ENCODE measurements at places on chromosomes 3 and 15.

DNA sequence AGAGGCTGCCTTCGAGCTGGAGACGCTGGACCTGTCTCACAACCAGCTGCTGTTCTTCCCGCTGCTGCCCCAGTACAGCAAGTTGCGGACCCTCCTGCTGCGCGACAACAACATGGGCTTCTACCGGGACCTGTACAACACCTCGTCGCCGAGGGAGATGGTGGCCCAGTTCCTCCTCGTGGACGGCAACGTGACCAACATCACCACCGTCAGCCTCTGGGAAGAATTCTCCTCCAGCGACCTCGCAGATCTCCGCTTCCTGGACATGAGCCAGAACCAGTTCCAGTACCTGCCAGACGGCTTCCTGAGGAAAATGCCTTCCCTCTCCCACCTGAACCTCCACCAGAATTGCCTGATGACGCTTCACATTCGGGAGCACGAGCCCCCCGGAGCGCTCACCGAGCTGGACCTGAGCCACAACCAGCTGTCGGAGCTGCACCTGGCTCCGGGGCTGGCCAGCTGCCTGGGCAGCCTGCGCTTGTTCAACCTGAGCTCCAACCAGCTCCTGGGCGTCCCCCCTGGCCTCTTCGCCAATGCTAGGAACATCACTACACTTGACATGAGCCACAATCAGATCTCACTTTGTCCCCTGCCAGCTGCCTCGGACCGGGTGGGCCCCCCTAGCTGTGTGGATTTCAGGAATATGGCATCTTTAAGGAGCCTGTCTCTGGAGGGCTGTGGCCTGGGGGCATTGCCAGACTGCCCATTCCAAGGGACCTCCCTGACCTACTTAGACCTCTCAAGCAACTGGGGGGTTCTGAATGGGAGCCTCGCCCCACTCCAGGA lies 21.1 kb downstream of the NRROS start:
- no peak for DNase-seq

GRCh38 chr3:164235289-164236028 lies 842.8 kb downstream of the SI start:
- no peak for DNase-seq

DNA sequence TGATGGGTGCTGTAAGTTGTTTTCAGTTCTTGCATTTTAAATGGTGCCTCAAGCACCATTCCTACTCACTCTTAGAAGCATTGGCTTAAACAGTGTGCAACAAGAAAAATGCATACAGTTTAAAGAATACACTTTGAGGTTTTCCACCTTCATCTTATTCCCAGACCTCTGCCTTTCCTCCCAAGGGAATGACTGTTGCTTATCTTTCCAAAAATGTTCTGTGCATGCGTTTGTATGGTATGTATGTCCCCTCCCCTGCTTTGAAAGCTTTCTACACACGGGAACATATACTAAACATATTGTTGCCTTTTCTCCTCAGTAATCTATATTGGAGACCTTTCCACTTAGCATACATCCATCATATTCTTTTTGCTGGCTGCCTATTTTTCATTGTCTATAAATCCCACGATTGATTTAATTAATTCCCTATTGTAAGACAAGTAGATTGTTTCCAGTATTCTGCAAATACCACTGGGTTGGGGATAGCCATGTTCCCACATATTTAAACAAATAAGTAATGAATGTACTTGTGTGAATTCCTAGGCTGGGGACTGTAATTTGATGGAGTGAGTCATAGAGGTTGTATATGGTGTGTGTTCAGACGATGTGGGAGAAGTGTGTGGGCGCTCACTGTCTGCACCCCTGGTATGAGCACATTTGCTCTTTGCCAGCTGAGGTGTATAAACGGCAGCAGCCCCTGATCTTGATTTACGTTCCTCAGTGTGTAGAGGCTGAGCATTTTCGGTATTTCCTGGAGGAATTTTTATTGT lies 5.8 kb downstream of the TRAK1 start:
- no peak for DNase-seq

DNA sequence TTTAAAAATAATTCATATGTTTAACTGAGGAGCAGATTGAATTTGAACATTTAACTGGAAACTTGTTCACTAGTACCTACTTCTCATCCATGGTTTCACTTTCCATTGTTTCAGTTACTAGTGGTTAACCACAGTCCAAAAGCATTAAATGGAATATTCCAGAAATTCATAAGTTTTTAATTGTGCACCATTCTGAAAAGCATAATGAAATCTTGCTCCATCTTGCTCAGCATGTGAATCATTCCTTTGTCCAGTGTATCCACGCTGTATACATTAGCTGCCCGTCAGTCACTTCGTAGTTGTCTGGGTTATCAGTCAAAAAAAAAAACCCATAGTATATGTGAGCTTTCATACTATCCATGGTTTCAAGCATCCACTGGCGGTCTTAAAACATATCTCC lies 217.6 kb downstream of the TPRG1 start:
- DNase-seq, result no peak

GRCh38 chr3:140686128-140686527 lies 8.3 kb downstream of the TRIM42 start:
- DNase-seq, result no peak

- no peak for DNase-seq
Observed at GRCh38 chr3:69948246-69948862, 51.2 kb upstream of the SAMMSON start.

- DNase-seq, result no peak
Observed at GRCh38 chr3:165852711-165853110, 15.5 kb upstream of the BCHE start.

GRCh38 chr3:169052465-169053302 lies 610.8 kb downstream of the MECOM start:
- DNase-seq, result no peak

DNA sequence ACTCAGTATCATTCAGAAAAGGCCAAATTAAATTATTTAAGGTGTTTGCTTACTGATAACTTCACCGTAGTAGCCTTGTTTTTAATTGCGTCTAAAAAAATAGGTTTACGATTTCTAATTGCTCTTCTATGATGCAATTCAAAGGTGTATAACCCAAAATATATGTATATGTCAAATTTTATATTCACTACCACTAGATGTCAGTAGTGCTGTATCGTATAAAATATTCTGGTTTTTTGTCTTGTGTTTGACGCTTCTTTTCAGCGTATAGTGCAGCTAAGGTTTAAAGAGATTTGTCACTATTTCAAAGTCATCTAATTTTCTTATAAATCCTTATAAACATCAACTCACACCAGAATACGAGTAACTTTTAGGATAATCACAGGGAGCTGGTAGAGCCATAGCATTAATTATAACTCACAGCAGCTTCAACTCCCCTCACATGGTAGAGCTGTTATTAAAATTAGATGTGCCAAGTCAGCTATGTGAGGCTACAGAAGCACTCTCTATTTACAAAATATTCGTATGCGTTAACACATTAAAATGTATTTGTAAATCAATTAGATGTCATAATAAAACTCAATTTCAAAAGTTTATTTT lies 3.5 kb downstream of the PFN2 start:
- DNase-seq, result no peak

DNA sequence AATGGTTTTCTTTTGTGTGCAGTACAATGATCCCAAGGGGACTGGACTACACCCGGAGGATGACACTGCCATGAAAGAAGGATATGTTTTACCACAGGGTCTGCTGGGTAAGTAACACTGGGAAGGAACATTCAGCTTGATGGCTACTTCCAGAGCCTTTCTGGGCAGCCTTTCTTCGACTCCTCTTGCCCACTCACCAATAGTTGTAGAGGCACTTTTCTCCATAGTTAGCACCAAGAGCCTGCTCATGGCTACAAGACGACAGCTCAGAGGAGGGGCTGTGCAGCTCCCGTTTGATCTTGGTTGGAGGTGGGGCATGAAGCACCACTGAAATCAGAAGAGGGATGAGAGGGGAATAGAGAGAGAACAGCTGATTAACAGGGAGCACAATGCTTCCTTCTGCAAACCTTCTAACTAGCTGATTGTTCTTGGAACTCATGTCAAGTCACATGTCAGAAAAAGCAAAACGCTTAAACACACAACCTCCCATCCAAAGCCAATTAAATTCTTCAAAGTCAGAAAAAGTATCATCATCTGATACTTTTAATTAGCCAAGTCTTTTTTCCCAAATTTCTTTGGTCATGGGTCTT lies 27.9 kb downstream of the ETV5 start:
- DNase-seq, result no peak

DNA sequence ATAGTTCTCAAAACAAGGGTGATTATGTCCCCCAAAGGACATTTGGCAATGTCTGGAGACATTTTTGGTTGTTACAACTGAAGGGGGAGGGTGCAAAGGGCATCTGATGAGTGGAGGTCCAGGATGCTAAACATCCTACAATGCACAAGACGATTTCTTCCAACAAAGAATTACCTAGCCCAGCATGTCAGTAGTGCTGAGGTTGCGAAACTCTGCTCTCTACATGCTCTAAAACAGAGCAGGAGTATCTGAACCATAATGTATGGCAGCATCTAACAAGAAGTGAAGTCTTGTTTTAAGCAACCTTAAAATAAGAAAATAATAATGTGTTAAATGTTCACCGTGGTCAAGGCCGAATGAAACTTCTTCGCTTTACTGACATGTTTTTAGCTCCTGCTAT lies 7.0 kb downstream of the GYG1 start:
- DNase-seq, result no peak

- DNase-seq, result no peak
Observed at GRCh38 chr3:152516216-152516615, 247.5 kb downstream of the MBNL1 start.

GRCh38 chr3:46998121-46998851 lies 18.8 kb downstream of the NBEAL2 start:
- peak; percentile 63 for DNase-seq

GRCh38 chr3:150237490-150237889 lies 170.6 kb upstream of the TSC22D2 start:
- no peak for DNase-seq

- no peak for DNase-seq
Observed at GRCh38 chr3:177448987-177449359, 251.7 kb upstream of the TBL1XR1 start.

- no peak for DNase-seq
Observed at GRCh38 chr3:14524920-14525660, 15.1 kb downstream of the GRIP2 start.

GRCh38 chr15:71780115-71780976 lies 30.0 kb upstream of the NR2E3 start:
- no peak for DNase-seq
